Vagina (tissue), 2 donors: ENCODE measurements at places on chromosomes 6 and 20.
A peak's percentile ranks its signal among the peaks of the same experiment; 100 is the strongest.

DNA sequence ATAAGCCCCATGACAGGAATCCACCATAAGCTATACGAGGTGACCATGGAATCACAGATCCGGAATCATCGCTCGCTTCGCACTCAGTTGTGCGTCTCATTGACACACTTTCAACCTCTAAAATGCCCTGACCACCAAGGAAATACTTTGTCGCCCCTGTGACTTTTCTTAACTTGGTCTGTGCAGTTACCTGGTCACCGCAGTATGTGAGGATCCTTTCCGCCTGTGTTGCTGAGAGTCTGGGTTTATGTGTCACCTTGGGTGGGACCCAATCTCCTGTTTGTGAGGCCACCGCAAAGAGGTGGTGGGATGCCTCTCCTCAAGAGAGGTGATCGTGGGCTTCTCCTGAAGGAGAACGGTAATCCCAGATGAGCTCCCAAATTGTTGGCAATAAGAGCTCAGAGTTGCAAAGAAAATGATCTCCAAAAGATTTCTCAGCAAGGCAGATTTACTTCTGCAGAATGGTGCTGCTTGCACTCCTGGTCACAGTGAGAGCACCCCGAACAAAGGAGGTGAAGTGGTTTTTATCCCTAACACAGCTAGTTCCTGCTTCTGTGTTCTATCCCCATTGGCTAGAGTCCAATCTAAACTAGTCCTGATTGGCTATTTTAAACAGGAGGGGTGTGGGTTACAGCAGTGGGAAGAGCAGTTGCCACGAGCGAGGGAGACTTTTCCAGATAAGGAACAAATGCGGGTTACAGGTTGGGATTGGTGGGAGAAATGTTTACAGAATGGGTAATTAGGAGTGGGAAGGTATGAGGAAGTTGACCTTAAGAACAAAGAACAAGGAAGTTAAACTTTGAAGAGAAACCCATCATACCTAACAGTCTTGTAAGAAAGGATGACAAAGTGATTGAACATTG, 9.1 kb upstream of the ZNFX1 start:
- no peak for DNase-seq

DNA sequence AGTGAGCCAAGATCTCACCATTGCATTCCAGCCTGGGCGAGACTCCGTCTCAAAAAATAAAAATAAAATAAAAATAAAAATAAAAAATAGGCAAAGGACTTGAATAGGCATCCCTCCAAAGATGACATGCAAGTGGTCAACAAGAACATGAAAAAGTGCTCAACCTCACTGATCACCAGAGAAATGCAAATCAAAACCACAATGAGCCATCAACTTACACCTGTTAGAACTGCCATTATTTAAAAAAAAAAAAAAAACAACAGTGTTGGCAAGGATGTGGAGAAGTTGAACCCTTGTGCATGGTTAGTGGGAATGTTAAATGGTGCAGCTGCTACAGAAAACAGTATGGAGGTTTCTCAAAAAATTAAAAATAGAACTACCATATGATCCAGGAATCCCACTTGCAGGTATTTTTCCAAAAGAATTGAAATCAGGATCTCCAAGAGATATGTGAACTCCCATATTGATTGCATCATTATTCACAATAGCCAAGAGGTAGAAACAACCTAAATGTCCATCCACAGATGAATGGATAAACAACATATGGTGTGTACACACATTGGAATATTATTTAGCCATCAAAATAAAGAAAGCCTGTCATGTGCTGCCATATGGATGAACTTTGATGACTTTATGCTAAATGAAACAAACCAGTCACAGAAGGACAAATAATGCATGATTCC, 2.8 kb downstream of the C20orf203 start:
- no peak for DNase-seq

- DNase-seq: no peak
These were observed 20.5 kb downstream of the LAMA5 start for GRCh38 chr20:62346398-62347150.

DNA sequence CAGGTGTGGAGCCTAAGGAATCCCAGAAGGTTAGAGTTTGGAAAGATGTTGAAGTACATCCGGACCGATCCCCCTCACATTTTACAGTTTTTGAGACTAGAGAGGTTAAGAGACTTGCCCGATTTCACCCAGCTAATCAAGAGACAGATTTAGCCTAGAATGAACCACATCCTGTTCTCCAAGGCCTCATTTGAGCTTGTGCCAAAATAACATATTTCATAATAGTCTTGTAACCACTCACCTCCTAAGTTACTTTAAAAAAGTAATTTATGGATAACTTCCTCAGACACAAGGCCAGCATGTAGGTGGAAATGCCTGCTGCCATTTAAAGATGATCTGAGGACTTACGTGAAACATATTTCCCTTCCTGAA, 39.8 kb upstream of the ARHGAP18 start:
- DNase-seq: no peak

DNA sequence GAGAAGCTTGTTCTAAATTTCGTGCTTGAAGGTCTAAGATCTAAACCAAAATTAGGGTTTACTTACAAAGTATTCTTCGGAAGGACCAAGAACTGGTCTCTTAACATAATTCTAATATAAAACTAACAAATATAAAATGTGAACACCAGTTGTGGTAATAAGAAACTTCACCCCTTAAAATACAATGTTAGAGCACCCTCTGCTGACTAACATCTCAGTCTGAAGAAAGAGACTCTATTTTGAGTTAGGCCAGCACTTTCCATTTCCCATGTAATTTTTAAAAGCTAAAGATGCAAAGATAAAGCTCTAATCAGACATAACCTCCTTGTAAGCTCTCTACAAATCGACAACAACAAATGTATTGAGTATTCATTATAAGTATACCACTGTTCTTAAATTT, 24.6 kb downstream of the ATG5 start:
- no peak for DNase-seq

DNA sequence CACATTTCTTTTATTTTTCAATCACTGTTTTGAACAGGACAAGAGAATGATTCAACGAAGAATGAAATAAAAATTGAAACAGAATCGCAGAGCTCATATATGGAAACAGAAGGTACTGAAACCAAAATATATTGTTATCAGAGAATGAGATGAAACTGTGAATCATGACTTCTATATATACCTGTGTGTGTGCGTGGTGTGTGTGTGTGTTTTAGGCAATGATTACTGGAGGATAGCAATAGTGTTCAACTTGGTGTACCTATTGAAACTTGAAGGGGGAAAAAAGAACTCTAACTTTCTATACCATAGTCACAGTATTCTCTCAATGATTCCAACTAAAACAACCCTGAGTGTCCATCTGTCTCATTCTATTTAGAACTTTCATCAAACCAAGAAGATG, 586.6 kb downstream of the KIF16B start:
- no peak for DNase-seq

GRCh38 chr6:150592377-150592995, 7.2 kb upstream of the PLEKHG1 start:
- DNase-seq: no peak

GRCh38 chr6:33279257-33279695, 2.4 kb downstream of the B3GALT4 start:
- no peak for DNase-seq

DNA sequence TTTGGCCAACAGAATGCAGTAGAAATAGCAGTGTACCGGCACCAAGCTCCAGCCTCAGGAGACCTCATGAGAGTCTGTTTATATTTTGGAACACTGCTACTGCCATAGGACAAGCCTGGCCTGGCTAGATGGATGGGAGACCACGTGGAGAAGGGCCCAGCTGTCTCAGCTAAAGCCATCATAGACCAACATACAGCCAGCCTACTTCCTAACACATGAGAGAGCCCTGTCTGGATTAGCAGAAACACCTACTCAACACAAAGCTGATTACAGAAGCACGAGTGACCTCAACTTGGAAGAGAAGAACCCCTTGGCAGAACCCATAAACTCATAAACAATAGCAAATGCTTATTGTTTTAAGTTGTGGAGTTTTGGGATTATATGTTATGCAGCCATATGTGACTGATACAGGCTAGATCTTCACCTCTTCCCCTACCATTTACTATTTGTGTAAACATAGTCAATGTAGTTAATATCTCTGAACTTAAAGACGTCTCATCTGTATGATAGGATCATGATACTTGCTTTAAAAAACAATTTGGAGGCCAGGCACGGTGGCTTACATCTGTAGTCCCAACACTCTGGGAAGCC, 199.4 kb upstream of the ZNF217 start:
- no peak for DNase-seq

DNA sequence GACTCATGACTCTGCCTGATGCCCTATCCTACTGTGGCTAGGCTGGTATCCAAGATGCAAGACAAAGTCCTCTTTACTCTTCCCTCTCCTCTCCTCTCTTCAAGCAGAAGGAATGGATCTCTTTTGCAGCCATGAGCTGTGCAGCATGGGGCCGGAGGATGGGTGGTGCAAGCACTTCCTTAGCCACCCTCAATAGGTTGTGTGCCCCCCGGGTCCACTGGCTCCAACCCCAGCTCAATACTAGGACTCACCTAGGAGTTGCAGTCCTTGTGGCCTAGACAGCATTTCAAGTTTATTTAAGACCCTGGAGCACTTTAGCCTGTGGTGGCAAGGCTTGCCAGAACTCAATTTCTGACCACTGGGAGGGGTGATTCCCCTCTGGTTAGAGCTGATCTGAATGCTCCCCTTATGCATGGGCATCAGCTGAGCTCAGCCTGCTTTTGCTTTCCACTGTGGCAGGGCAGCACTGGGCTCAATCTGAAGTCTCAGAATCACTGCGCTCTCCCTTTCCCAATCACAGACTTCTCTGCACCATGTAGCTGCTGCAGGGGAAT, 29.0 kb upstream of the GRM4 start:
- DNase-seq: no peak

GRCh38 chr20:23517719-23518118, 26.8 kb downstream of the CST8 start:
- no peak for DNase-seq

DNA sequence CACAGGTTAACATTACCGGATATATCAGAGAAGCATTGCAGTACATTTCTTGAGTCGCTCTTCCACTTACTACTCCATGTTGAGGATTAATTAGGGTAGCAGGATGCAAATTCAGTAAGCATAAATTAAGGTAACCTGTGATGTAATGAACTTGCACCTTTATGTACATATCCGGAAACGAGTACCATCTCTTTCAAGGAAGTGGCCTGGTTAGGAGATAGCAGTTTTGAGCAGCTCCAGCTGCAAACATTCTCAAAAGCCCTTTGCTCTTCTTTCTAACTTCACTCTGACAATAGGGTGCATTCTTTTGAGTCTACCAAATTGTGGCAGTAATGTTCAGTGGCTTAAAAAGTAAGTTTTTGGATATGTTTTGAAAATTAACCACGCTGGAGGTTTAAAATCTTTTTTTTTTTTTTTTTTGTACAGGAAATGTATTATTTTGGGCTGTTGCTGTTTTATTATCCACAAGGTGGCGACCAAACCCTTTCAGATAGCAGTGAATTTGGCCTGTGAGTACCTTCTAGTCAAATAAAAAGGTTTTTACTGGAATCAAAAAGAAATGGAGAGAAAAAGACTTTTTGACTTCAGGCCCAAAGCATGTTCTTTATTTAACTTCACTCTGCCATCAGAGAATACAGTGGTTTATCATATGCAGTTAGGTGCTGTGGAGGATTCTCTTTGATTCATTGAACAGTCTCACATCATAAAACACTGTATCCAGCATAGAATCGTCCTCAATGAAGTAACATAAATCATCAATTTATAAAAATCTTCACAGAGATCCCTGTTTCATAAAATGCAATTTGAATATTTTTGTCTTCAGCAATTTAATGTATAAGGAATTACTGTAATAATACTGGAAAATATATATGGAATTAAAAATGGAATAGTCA, 8.9 kb downstream of the FAM217B start:
- no peak for DNase-seq

GRCh38 chr20:38123021-38123587, 42.0 kb downstream of the TGM2 start:
- DNase-seq: peak; percentile 84

GRCh38 chr6:91483415-91484105, 896.7 kb upstream of the MAP3K7 start:
- no peak for DNase-seq

GRCh38 chr20:5720696-5721095, 29.5 kb upstream of the SHLD1 start:
- DNase-seq: no peak

DNA sequence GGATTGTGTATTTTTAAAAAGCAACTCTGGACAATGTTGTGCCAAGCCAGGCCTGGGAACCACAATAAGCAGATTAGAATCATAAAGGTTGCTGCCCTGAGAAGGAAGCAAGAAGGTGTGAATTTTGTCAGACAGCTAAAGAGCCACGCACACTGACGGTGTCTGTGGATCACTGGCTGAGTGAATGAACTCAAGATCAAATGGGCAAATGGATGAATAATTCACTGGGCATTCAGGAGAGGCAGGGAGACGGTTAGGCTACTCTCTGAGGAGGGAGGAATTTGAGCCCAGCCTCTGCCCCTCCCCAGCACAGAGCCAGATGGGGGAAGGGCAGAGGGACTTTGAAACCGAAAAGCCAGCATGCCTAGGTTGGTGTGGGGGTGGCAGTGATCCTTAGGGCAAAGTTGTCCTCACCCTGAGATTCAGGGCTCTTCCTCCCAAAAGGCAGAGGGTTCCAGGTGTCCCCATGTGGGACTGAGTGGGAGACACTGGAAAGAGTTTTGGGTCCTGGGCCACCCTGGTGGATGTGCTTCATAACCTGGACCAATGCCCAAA, 19.5 kb upstream of the SLC22A7 start:
- no peak for DNase-seq

GRCh38 chr6:41229721-41230120, 1.6 kb downstream of the TREML4 start:
- DNase-seq: no peak

DNA sequence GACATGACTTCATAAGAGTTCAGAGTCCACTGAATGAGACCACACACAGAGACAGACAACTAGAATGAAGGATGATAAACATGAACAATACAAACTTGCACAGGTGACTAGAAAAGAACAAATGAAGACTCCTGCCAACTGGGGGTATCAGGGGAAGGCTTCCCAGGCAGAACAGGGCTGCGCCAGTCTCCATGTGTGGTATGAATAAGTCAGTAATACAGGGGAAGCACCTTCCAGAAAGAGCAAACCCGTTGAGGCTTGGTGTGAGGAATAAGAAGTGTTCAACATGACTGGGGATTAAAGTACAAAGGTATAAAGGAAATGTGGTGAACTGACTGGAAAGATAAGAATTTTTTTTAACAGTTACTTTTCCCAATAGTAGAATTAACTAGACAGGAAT, 3.7 kb upstream of the SLC17A2 start:
- DNase-seq: no peak

- DNase-seq: peak; percentile 89
These were observed 61.2 kb downstream of the IGF2R start for GRCh38 chr6:160030103-160030502.

- no peak for DNase-seq
These were observed 105.4 kb upstream of the MCHR2 start for GRCh38 chr6:100099189-100100074.

- DNase-seq: no peak
These were observed 117.6 kb upstream of the UST start for GRCh38 chr6:148629181-148629580.

DNA sequence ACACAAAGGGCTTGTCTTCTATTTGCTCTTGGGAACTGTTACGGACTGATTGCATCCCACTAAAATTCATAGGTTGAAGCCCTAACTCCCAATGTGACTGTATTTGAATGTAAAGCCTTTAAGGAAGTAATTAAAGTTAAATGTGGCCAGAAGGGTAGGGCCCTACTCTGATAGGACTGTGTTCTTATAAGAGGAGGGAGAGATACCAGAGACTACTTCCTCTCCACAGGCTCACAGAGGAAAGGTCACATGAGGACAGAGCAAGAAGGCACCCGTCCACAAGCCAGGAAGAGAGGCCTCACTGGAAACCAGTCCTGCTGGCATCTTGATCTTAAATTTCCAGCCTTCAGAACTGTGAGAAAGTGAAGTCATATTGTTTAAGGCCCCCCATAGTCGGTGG, 211.9 kb downstream of the CDH26 start:
- no peak for DNase-seq
